ENCODE measurements at places on chromosomes 7 and 10.

DNA sequence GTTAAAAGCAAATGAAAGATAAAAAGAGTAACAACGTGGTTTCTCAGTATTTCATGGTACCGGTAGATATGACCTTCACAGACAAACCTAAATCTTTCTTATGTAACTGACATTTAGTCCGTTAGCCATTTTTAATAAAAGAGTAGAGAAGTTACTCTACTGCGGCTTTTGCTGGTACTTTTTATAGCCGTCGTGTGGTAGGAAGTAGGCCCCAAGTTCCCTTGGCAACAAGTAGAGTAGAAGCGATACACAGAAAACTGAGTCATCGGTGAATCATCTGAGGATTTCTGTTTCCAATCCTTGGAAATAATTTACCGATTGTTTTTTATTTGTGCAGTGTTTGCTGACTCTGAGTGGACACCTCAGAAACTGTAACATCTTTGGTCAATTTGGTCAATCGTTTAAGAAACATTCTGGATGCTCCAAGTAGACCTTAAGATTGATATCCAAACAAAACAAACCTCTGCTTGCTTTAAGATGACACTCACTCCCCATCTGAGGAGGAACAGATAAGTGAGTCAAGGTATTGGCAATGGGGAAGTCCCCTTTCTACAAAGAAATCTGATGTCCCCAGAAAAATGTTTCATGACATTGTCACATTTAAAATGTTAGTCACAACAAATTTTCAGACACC lies 63.9 kb upstream of the AHR start:
- DNase-seq, result peak; percentile 37

DNA sequence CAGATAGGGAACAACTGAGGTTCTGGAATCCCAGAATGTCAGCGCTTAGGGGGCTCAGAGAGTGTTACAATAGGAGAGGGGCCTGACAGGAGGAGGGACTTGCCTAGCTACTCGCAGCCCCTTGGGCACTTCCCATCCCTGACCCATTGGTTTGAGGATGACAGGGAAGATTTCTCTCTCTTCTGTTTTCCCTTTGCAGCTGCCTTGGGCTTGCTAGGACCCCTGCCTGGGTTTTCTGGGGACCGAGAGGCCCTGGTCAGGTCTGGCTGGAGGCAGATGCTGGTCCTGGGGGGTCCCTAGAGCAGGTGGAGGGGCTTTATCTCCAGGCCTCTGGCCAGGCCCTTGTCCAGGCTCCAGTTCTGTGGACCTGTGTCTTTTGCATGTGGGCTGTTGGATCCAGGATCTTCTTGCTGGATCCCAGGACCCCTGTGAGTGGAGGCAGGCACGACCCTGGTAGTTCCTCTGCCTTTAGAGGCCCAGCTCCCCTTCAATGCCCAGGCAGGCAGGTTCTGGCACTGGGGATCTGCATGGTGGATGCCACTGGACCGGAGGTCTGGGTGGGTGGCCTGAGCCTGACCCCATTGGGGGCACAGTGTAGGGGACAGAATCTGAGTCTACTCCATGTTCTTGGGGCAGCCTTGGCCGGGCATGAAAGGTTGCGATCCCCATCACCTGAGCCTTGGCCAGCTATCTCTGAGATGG lies 26.9 kb downstream of the RAMP3 start:
- no peak for DNase-seq

- no peak for DNase-seq
These were observed 10.4 kb downstream of the JCAD start for GRCh38 chr10:30048768-30049517.

GRCh38 chr10:89468191-89468965 lies 54.0 kb downstream of the IFIT5 start:
- DNase-seq, result no peak

GRCh38 chr7:80131675-80132435 lies 2.8 kb upstream of the GNAI1 start:
- no peak for DNase-seq

DNA sequence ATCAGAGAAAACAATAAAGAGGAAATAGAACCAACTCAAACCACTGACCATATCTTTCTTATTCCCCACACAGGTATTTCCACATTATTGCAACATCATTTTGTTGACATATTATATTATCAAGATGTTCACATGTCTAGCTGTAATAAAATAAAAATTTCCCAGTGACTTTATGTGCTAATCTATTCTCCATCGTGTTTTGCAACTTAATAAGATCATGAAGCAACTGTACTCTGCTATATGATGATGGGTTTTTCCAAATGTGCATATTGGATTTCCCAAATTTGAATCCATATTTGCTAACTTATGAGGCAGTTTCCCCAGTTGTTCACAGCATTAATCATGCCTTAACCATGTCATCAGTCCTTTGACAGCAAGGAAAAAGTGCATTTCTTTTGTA lies 127.8 kb downstream of the ITGB8 start:
- DNase-seq, result no peak

GRCh38 chr10:131568866-131569265 lies 257.3 kb upstream of the TCERG1L start:
- DNase-seq, result no peak

- DNase-seq, result no peak
These were observed 118.7 kb downstream of the RALA start for GRCh38 chr7:39741942-39742623.

DNA sequence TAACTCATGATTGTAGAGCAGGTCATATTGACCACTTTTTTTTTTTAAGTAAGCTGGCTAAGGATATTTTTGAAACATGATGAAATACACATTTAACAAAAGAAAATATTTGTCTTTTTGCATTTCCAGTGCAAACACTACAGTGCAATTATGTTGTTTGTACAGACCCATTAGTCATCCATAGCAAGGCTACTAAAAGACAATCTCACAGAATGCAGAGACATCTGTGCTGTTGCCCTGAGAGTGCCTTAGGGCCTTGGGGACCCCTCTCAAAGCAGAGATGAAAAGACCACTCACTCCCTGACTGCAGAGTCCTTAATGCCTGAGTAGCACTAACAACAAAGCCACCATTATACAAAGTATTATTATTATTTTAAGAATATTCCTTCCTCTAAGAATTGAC lies 104.5 kb downstream of the NRCAM start:
- no peak for DNase-seq

GRCh38 chr7:131637859-131638258 lies 81.4 kb upstream of the PODXL start:
- DNase-seq, result no peak

DNA sequence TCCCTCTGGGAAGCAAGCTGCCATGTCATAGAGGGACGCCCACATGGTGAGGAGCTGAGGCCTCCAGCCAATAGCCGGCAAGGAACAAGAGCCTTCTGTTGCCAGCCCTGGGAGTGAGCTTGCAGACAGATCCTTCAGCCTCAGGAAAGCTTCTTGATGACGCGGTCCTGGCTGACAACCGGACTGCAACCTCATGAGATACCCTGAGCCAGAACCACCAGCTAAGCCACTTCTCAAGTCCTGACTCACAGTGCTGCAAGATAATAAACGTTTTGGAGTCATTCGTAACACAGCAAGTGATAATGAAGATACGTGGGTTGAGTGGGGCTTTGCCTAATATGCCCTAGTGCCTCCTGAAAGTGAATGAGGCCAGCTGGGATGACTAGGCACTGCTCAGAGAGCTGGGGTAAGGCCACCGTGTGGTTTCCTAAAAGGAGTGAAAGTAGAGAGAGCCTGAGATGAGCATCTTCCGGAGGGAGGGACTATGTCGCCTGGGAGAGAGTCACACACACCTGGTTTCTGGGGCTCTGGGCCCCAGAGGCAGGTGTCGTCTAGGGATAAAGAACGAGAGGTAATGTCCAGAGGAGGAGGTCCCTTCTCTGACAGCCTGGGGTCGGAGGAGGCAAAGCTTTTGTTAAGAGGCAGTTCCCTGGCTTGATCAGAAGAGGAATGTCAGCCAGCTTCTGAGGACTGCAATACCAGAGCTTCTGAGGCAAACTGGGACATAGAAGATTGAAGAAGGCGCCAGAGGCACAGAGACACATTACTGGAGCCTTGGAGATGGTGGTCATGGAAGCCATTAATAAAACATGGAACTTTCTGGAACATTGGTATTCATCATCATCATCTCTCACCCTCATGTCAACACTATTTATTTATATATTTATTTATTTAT lies 53.6 kb downstream of the PYROXD2 start:
- DNase-seq, result no peak

DNA sequence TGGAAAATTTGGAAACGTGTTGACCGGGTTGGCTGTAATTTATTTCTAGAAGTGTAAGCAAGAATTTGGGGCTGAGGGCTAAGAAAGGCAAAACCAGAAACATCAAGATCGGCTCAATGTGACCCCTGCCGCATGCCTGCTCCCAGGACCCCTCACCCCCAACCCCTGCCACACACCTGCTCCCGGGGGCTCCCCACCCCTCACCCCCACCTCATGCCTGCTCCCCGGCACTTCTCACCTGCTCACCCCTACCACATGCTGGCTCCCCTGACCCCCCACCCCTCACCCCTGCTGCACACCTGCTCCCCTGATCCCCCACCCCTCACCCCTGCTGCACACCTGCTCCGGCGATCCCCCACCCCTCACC lies 19.0 kb upstream of the CFAP46 start:
- DNase-seq, result no peak

GRCh38 chr10:123507298-123507697 lies 158.9 kb upstream of the GPR26 start:
- no peak for DNase-seq

DNA sequence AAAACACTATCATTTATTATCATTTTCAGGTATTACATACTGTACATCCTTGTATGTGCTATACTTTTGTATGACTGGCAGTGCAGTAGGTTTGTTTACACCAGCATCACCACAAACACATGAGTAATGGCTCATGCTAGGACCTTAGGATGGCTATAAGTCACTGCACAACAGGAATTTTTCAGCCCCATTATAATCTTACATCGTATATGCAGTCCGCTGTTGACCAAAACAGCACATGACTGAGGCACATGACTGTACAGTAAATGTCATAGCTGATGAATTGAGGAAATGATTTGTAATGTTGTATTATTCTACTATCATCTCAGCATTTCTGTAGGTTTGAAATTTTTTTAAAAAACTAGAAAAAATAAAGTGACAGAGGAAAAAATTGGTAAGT lies 38.6 kb downstream of the BPGM start:
- DNase-seq, result no peak

DNA sequence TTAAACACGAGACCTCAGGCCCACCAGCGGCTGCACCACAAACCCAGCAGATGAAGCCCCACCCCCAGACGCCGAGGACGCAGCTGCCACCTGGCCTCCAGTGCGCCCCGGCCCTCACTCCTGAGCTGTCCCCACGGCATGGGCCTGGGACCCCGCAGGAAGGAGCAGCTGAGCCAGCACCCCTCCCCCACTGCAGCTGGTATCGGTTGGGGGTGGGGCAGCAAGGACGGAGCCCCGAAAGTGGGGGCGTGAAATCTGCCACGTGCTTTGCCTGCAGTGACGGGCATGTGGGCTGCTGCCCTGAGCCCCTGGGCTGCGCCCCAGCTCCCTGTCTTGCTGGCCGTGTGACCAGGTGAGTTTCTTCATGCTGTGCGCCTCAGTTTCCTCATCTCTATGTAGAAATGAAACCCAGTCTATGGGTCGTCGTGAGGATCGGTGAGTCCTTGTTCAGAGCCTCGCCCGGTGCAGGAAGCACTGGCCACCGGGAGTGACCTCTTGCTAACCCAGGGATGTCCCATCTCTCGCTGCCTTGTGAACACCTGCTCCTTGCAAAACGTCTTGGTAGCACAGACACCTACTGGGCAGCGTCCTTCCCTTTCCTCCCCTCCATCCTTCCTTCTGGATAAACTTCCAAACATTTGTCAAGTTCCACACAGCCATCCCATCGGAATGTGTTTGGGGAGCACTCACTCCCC lies 32.0 kb downstream of the CFAP46 start:
- no peak for DNase-seq

GRCh38 chr10:79123547-79123963 lies 54.8 kb downstream of the ZMIZ1 start:
- no peak for DNase-seq

- DNase-seq, result no peak
These were observed 14.8 kb downstream of the DPCD start for GRCh38 chr10:101602761-101603398.

- no peak for DNase-seq
These were observed 82.8 kb downstream of the GATA3 start for GRCh38 chr10:8137272-8137681.

- no peak for DNase-seq
These were observed 30.3 kb downstream of the CACNA2D1 start for GRCh38 chr7:82413237-82413636.

DNA sequence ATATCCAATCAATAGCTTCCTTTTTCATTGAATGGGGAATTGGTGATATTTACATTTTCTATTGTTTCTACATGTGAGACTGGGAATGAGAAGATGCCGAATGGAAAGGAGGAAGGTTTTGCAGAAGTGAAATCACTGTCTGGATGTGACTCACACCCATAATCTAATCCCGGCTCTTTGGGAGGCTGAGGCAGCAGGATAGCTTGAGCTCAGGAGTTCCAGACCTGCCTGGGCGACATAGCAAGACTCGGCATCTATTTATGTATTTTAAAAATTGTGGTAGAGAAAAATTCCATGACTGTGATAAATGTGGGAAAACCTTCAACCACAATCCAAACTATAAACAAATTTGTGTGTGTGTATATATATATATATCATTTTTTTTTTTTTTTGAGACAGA lies 10.9 kb upstream of the FIS1 start:
- no peak for DNase-seq

DNA sequence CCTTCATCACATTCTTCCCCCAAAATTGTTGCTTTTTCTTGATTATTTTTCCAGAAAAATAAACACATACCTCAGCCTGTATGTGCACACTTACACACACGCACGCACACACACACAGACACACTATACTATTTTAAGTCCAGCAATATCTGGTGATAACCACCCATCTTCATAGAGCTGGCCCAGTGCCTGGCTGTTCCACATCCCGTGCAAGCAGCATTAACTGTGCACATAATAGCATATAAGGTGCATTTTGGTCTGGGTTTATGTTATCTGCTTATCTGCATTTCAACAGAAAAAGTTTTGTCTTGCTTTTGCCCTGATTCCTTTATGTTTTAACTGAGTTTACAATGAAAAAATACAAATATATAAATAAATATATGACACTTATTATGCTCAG lies 143.1 kb upstream of the KLF6 start:
- DNase-seq, result no peak

DNA sequence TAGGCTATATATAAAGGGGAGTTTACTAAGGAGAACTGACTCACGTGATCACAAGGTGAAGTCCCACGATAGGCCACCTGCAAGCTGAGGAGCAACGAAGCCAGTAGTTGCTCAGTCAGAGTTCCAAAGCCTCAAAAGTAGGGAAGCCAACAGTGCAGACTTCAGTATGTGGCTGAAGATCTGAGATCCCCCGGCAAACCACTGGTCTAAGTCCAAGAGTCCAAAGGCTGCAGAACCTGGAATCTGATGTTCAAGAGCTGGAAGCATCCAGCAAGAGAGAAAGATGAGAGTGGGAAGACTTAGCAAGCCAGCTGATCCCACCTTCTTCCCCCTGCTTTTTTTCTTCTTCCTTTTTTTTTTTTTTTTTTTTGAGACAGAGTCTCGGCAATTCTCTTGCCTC lies 27.0 kb upstream of the GSDME start:
- no peak for DNase-seq

DNA sequence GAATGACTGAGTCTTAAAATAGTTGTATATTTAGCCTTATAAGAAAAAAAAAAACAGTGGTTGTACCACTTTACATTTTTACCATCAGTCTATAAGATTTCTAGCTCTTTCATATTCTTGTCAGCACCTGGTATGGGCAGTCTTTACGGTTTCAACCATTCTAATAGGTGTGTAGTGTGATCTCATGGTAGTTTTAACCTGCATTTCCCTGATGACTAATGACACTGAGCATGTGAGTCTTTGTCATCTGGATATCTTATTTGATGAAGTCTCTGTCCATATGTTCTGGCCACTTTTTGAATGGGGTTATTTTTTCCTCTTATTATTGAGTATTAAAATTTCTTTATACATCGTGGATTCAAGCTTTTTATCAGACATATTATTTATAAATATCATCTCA lies 365.3 kb upstream of the IGFBP3 start:
- no peak for DNase-seq

Data from stimulated activated CD8-positive, alpha-beta memory T cell treated with anti-CD3 and anti-CD28 coated beads, Interleukin-4, amount 100 ng/mL, for 1 hour (primary cell).